Glutamatergic neuron (in vitro differentiated cells): ENCODE measurements at places on chromosomes 4 and X.

DNA sequence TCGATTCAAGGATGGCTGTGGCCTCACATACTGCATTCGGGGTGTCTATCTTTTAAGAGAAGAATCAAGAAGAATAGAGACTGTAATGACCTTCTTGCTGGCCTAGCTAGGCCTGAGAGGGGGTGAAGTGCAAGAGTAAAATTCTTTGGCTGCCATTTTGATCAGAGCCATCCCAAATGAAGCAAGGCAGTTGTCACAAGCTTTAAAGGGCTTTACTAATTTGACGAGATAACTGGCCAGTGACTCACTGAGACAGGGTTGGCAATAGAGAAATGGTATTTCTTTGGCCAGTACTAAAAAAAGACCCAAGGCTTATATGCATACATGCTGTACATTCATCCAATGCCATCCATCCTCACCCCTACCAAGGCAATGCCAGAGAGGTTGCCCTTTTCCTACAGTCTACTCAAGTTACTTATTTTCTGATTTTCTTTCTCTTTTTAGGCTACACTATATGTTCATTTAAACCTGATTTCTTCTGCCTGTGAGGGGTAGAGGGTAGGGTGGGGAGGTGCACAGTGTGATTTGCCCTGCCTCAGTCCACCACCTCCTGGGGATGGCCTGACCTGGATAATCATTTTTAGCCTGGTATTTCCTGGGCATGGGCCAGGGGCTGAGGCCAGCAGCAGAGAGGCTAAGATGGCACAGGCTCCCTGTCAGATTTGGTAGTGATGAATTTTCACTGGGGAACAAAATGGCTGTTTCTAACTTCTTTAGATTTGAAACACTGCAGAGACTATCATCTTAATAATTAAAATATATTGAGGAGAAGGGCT is 32.2 kb downstream of the ATG4A start:
- no peak for DNase-seq

- DNase-seq, result no peak
Observed at GRCh38 chr4:75345423-75345822, 168.8 kb downstream of the RCHY1 start.

DNA sequence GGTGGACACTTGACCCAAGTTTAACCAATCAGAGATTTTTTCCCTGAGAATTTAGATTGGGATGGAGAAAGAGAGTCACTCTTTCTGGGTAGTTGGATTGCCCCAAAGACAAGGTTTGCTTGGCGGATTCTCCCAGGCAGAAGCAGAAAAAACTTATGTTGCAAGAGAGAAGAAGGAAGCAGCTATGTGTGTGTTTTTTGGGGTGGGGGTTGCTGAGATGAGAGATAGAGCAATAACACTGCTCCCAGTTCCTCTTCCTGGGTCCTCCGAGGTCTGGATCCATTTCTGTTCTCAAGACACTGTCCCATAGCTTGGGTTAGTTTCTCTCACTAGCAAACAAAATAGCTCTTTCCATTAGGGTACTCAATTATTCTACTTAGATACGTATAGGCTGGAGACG is 222.1 kb downstream of the STIM2 start:
- DNase-seq, result no peak

GRCh38 chr4:51894059-51894645 is 51.2 kb downstream of the DCUN1D4 start:
- no peak for DNase-seq

DNA sequence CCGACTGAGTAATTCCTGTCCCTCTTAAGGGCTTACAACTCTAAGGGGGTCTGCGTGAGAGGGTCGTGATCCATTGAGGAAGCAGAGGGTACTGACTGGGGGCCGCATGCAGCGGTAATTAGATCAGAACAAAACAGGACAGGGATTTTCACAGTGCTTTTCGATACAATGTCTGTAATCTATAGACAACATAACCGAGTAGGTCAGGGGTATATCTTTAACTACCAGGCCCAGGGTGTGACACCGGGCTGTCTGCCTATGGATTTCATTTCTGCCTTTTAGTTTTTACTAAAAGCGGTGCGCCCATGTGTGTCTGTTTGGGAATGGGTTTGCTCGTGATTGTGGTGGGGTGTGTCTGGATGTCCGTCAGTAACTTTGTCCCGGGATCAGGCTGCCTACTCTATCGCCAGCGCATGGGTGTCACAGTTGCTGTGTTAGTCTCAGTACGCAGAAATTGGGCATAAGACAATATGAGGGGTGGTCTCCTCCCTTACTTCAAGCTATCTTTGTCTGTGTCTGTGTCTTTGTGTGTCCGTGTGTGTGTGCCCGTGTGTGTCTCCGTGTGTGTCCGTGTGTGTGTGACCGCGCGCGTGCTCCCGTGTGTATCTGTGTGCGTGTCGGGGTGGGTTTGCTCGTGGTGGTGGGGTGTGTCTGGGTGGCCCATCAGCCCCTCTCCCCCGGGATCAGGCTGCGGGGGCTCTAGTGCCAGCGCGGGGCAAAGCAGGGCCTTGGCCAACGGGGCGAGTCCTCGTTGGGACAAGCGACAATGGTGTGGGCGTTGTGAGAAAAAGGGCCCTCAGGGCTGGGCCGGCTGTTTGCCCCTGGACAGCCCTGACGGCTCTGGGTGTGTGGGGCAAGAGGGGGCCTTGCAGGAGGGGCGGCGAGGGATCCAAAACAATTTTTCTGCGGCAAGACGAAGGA is 10.4 kb downstream of the FRG2 start:
- no peak for DNase-seq

DNA sequence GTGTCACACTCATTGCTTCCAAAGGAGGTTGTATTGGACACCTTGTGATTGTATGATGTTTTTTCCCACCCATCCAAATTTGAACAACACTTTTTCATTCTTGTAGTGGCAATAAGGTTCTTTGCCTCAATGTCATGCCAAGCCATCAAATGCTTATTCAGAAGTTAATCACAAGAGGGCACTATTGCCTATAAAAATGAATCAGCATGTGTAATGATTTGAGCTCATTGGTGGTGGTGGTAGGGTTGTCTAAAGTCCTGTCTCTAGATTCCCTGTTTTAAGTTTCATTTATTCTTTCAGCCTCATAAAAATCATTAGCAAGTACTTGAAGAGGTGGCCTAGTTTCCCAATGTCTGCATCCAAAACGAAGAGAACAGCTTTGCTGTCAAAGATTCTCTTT is 37.0 kb downstream of the IRS4 start:
- DNase-seq, result no peak

DNA sequence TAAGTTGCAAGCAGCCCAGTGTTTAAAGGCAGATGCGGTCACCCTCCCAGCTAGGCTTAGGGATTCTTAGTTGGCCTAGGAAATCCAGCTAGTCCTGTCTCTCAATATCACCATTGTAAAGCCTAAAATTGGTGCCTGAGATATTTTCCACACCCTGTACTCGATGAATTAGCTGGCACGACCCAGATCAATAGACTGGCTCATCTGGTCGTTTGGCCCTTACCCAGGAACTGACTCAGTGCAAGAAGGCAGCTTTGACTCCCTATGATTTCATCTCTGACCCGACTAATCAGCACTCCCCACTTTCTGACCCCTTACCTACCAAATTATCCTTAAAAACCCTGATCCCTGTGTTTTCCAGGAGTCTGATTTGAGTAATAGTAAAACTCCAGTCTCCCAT is 384.9 kb upstream of the SLC7A11 start:
- no peak for DNase-seq

DNA sequence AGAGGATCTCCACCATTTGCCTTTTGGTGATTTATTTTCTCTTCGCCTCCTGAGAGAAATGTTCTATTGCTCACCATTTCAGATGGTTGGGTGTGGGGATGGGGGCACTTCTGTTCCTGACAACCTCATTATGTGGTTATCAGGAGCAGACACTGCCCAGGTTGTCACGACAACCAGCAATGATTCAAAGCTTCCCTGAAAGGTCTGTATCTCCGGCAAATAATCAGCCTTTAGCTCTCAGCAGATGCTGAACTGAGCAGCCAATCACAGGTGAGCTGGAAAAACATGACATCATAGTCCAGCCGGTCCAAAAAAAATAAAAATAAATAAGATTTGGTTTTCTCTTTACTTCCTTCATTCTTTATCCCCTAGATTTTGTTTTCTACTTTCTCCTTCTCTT is 5.5 kb upstream of the PAK3 start:
- DNase-seq, result no peak

- DNase-seq, result no peak
Observed at GRCh38 chr4:8182858-8183725, 16.0 kb upstream of the SH3TC1 start.

GRCh38 chr4:134465417-134465816 is 263.8 kb upstream of the PABPC4L start:
- DNase-seq, result peak; percentile 17

GRCh38 chr4:111849746-111850284 is 295.4 kb upstream of the FAM241A start:
- DNase-seq, result no peak

DNA sequence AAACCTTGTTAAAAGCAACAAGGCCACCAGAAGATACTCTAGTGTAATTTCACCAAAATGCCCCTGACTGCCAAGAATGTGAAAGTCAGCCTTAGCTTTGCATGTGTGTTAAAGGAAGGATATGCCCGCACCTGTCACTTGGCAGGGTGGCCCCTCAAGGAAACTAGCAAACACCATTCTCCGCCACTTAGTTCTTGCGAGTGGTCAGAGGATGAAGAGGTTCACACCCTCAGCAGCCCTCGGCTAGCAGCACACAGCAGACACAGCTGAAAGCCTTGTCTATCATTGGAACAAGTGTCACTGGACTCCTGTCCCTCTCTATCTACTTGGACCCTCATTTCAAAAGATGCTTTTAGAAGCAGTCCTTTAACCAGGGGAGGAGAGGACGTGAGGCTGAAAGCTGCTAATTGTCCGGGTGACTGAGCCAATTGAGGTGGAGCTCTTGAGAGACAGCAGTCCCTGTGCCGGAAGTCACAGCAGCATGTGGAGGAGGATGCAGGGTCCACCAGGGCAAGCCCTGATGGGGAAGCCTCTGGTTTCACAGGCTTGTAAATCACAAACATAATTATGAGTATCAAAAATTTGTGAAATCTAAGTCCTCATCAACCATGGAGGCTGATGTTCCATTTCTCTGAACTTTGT is 18.0 kb downstream of the HHIP start:
- no peak for DNase-seq

- no peak for DNase-seq
Observed at GRCh38 chr4:30727409-30727808, 7.2 kb downstream of the PCDH7 start.

DNA sequence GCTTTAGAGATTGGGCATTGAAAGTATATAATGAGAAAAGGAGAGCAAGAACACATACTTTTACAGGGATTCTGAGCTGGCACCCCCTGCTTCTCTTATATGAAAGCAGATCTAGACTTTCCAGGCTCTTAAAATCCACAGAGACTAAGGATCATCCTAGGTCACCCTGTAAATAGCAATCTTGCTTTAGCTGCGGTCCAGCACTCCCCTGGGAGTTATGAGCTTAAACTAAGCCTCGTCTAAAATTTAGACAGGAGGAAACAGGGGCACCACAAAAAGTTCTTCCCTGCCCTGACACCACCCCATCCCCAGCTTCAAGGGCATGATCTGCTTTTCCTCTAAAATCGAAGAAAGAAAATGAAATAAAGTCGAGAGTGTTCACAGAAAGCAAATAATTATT is 143.3 kb upstream of the KCNIP4 start:
- no peak for DNase-seq

DNA sequence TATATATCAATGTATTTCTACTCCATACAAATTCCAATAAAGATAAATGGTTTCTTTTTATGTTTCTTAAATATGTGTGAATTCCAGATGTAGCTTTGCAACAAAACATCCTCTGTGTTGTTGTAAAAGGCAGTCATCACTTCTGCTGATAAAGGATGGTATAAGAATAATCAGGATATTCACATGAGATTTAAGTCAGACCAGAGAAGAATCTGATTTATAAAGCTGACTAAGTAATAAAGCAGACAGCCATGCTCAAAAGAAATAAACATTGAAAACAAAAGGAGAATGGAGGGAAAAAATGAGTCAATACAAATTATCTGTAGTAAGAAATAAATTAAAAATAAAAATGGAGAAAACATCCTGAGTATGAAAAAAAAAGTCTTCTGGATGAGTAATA is 27.0 kb upstream of the SLC7A11 start:
- no peak for DNase-seq

- DNase-seq, result no peak
Observed at GRCh38 chrX:123882391-123882790, 22.5 kb downstream of the XIAP start.

GRCh38 chrX:79444694-79445210 is 77.6 kb upstream of the ITM2A start:
- no peak for DNase-seq

DNA sequence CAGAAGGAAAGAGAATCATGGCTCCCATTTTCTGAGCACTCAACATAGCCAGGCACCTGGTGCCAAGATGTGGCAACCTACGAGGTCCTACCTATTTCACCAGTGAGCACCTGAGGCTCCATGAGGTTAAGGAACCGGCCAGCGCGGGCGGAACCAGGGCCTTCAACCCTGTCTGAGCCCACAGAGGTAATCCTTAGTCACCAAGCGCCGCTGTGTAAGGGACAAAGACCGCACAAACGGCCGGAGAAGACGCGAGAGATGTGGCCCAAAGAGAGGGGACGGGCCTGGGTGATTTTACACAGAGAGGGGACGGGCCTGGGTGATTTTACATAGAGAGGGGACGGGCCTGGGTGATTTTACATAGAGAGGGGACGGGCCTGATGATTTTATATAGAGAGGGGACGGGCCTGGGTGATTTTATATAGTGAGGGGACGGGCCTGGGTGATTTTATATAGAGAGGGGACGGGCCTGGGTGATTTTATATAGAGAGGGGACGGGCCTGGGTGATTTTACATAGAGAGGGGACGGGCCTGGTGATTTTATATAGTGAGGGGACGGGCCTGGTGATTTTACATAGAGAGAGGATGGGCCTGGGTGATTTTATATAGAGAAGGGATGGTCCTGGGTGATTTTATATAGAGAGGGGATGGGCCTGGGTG is 114.2 kb downstream of the SMIM20 start:
- no peak for DNase-seq

- no peak for DNase-seq
Observed at GRCh38 chr4:86972997-86973396, 38.2 kb downstream of the AFF1 start.

DNA sequence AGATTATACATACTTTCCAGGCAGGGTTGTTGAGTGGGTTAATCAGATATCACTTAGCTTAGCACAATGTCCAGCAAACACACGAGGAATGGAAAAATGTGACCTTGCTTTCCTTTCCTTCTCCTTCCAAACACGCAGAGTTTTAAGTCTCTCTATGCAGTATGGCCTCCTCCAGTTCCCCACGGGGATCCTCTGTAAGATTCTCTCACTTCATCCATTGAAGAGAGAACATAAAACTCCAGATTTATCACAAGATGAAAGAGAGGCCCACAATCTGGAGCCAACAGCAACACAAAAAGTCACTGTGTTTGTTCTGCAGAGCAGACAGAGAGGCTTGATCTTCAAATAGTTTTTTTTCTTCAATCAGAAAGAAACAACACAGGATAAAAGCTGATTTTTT is 336.8 kb upstream of the CLNK start:
- DNase-seq, result no peak

GRCh38 chrX:135481696-135482179 is 38.7 kb upstream of the INTS6L start:
- no peak for DNase-seq

- DNase-seq, result peak; percentile 41
Observed at GRCh38 chr4:54099748-54100574, at the start of gene GSX2. TSS of gene GSX2 (plus strand) at chr4:54100163. CDS start at chr4:54100345, 182 bp downstream.

GRCh38 chr4:154609532-154609931 is 2.9 kb downstream of the FGG start:
- DNase-seq, result no peak

GRCh38 chrX:100717363-100717762 is 14.6 kb downstream of the SYTL4 start:
- DNase-seq, result no peak

- no peak for DNase-seq
Observed at GRCh38 chr4:142565771-142566170, 280.3 kb downstream of the INPP4B start.
